WTC11 (cell line): ENCODE measurements at places on chromosomes 1 and 21. TPM values are rescaled to one million over a fixed set of nuclear protein-coding genes. Genes with fewer than 3 reads are reported as not detected.

GRCh38 chr1:9289711-9290485 lies 2.8 kb upstream of the SPSB1 start:
- DNase-seq: no peak
- peaks cover 4% of the 10 kb centered on the region; the same call in 1 of the 2 replicates for H3K36me3 ChIP-seq
- peaks cover 8% of the 10 kb centered on the region for H3K27me3 ChIP-seq
- no peaks in the 10 kb centered on the region for H3K4me1 ChIP-seq

DNA sequence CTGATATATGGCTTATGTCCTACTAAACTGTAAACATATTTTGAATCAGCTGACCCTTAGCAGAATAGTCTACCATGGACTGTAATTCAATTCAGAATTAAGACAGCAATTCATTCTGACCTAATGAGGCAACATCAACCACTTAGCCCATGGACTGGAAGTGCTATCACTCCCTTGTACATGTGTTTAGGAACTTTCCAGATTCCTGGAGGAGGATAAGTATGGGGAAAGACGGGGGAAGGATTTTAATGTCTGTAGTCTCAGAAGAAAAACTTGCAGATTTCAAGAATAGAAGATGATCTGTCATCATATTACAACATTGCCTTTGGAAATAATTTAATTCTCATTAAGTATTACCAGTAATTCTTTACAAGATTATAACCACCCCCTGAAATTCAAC lies 56.3 kb downstream of the PTGFR start:
- H3K4me3 ChIP-seq: no peak overlapping the region
- peaks cover 11% of the 10 kb centered on the region for H3K27me3 ChIP-seq
- no peak overlapping the region for H3K27ac ChIP-seq
- no peak for DNase-seq
- no peaks in the 10 kb centered on the region for H3K4me1 ChIP-seq
- peaks cover 3% of the 10 kb centered on the region; the same call in 1 of the 2 replicates for H3K36me3 ChIP-seq

DNA sequence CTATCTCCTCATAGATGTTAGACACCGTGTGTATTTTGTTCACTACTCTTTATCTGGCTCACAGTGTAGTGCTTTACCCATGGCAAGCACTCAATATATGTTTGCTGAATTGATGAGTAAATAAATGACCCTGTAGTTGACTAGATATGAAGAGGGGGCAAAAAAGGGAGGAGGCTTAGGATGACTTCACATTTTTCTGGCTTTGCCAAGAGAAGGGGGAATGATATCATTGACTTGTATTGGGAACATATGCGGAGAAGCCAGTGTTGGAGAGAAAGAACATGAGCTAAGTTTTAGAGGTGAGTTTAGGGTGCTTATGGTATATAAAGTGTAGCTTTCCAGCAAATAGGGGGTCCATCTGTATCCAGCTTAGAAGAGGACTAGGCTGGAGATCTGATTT lies 145.5 kb downstream of the TENT5C start:
- DNase-seq: no peak
- H3K4me1 ChIP-seq: peaks cover 8% of the 10 kb centered on the region
- no peak overlapping the region for H3K4me3 ChIP-seq
- no peak overlapping the region for H3K27ac ChIP-seq
- peaks cover 6% of the 10 kb centered on the region for H3K36me3 ChIP-seq

CACNA1S gene
- total RNA-seq: 0.02 to 0.09 TPM (median 0.07 TPM) in 3 replicates

BEST4 gene
- 1.6 to 1.7 TPM (median 1.6 TPM) in 3 replicates for total RNA-seq
